ENCODE measurements at places on chromosomes 5 and 9. TPM values are rescaled to one million over a fixed set of nuclear protein-coding genes. Genes with fewer than 3 reads are reported as not detected.

Gene SUSD3
- 45.9 TPM for total RNA-seq

Gene FGF10
- 13.9 TPM for total RNA-seq

Gene SLC4A9
- not detected for total RNA-seq

Gene GPR151
- not detected for total RNA-seq

Gene TRIM14
- 14.6 TPM for total RNA-seq

Gene C1QTNF3
- 4.0 TPM for total RNA-seq

Gene TLX3
- total RNA-seq: not detected

Gene UBLCP1
- total RNA-seq: 29.5 TPM

Gene TLR4
- total RNA-seq: 31.1 TPM

Gene SH3RF2
- 9.4 TPM for total RNA-seq

Gene MAP1B
- 258 TPM for total RNA-seq

DNA sequence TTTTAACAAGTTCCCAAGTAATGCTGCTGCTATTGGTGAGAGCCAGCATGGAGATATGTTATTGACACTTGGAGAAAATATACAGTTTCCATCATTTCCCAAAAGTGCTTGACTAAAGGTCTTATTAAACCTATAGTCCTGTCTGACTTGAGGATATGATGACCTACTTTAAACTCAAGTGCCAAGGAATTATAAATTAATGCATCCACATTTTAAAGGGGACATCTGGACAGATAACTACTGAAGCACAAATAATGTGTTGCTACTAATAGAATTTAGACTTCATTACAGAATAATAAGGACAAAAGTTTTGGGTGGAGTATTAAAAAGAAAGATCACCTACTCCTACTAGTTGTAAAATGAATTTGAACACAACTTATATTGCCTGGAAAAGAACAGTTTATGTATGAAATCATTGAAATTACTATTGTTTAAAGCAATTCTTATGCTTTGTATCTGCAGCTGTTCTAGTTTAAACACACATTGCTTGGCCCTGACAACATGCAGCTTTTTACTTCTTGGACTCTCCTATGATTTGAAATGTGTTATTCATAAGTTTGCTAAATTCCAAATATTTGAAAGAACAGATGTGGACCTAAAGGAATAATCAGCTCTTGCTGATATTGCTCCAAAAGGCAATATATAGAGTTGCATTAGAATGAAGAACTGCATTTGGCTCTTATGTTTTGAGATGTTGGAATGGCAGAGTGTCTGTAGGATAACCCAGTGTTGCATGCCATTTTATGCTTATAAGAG is 73.4 kb downstream of the SGCD start:
- no peak overlapping the region for H3K4me3 ChIP-seq
- no peaks in the 10 kb centered on the region for H3K36me3 ChIP-seq
- no peak overlapping the region for H3K27ac ChIP-seq
- no peaks in the 10 kb centered on the region for H3K4me1 ChIP-seq
- no peaks in the 10 kb centered on the region for H3K27me3 ChIP-seq

DNA sequence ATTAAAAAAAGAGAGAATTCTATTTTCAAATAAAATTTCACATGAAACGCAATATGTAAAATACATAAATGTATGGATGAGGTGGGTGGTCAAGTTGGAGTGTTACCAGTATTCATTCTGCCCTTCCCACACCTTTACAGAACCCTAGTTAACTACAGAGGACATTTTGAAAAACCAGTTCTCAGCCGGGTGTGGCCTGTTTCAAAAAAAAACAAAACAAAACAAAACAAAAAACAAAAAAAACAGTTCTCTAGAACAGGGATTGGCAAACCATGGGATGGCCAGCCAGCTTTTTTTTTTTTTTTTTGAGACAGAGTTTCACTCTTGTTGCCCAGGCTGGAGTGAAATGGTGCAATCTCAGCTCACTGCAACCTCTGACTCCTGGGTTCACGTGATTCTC is 28.4 kb upstream of the HK3 start:
- DNase-seq: no peak
- H3K27me3 ChIP-seq: no peaks in the 10 kb centered on the region
- H3K4me1 ChIP-seq: no peaks in the 10 kb centered on the region
- H3K4me3 ChIP-seq: no peak overlapping the region
- H3K27ac ChIP-seq: no peak overlapping the region

DNA sequence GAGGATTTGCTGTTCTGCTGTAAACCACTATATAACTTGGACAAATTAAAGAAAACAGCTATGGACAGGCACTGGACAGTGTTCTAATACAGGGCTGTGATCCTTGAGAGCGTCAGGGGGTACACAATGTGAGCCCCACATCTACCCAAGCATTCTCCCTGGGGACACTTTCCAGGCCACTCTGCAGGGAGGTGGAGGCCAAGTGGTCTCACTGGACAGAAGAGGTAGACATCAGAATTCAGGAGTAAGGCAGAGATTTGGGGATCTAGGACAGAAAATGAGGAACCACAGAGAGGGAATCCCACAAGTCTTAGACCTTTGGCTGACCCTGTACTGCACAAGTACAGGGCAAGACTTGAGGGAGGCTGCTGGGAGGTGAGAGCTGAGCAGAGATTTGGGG is 3.8 kb upstream of the IGFBPL1 start:
- no peak overlapping the region for H3K4me3 ChIP-seq
- H3K36me3 ChIP-seq: no peaks in the 10 kb centered on the region
- H3K27ac ChIP-seq: no peak overlapping the region
- no peak for DNase-seq

GRCh38 chr9:87786423-87786822 is 60.5 kb downstream of the CTSL start:
- no peak overlapping the region for H3K27ac ChIP-seq
- H3K4me1 ChIP-seq: no peaks in the 10 kb centered on the region
- H3K4me3 ChIP-seq: no peak overlapping the region
- no peaks in the 10 kb centered on the region for H3K36me3 ChIP-seq
- no peak for DNase-seq

- H3K27ac ChIP-seq: peak overlapping the region; percentile 94
- H3K4me3 ChIP-seq: peak overlapping the region; percentile 98
- H3K4me1 ChIP-seq: peaks cover 18% of the 10 kb centered on the region
- no peak for DNase-seq
These were observed 561 bp downstream of the SEC61B start for GRCh38 chr9:99222416-99223270.

DNA sequence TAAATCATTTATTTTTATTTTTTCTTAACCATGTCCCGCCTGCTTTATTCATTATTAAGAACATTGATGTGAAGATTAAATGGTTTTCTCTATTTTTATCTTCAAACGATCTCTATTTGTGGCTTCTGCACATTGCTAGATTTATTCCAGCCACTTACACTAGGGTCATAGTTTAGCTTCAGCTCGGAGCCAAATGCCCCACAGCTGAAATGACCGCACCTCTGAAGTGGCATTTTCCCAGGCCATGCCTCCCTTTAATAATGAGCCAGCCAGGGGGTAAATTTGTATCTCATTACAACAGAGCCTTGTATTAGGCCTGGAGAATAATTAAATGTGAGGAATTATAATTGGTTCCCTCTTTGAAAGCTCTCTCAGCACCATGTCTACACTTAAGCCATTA is 89.4 kb downstream of the DOCK8 start:
- H3K4me1 ChIP-seq: no peaks in the 10 kb centered on the region
- no peak overlapping the region for H3K4me3 ChIP-seq
- DNase-seq: peak; percentile 60
- peak overlapping the region; percentile 92 for H3K27ac ChIP-seq
- H3K27me3 ChIP-seq: no peaks in the 10 kb centered on the region

- no peaks in the 10 kb centered on the region for H3K27me3 ChIP-seq
- no peak overlapping the region for H3K27ac ChIP-seq
- DNase-seq: no peak
- H3K4me1 ChIP-seq: no peaks in the 10 kb centered on the region
- no peaks in the 10 kb centered on the region for H3K36me3 ChIP-seq
These were observed 4.6 kb downstream of the ISOC1 start for GRCh38 chr5:129099184-129099569.

DNA sequence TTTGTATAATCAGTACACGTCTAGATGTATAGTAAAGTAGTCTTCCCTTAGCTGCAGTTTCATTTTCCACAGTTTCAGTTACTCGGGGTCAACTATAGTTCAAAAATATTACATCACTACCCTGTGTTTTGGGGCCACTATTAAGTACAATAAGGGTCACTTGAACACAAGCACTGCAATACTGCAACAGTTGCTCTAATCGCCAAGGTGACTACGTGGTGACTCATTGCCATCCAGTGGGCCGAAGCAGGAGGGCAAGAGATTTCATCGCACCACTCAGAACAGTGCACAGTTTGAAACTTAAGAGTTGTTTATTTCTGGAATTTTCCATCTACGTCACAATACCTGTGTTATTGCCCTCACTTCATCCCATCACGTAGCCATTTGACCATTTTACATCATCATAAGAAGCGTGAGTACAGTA is at the start of gene ARL14EPL:
Gene ARL14EPL, plus strand, starts transcription at position 379 of the 424 bp plus-strand sequence. CDS start 18,994 bp downstream, outside the sequence.
- H3K27me3 ChIP-seq: no peaks in the 10 kb centered on the region
- H3K27ac ChIP-seq: no peak within 1 kb of the TSS
- H3K4me3 ChIP-seq: no peak within 1 kb of the TSS
- no peaks in the 10 kb centered on the region for H3K4me1 ChIP-seq

DNA sequence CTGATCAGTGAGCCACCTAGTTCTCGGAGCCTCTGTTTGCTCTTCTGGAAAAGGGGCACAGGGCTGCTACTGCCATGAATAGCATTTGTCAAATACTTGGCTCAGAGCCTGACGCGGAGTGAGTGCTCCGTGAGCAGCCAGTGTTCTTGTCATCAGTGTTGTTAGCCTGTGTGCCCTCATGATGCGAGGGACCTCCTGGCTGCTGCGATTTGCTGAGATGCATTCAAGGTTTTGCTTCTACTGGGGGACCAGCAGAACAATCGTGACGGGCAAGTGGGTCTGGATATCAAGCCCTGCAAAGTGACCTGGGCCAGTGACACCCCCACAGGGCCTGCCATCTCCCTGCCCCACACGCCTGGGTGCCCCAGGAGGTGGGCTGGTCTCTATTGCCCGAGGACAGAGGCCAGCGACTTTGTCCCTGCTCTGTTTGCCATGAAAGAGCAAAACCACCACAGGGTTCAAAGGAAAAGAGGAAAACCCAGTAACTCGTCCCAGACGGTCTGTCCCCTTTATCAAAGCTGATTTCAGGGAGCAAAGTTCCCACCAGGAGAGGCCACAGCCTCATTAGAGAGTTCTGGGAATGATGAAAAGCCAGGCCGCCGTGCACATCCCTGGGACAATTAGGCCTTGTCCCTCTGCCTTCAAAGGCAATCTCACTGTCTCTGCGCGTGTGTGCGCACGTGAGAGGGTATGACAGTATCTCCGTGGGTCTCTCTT is 86.5 kb upstream of the LMX1B start:
- H3K4me3 ChIP-seq: no peak overlapping the region
- no peaks in the 10 kb centered on the region for H3K36me3 ChIP-seq
- no peak overlapping the region for H3K27ac ChIP-seq
- no peak for DNase-seq

GRCh38 chr5:10756549-10756948 is 4.5 kb downstream of the DAP start:
- H3K4me1 ChIP-seq: no peaks in the 10 kb centered on the region
- no peaks in the 10 kb centered on the region for H3K27me3 ChIP-seq
- no peaks in the 10 kb centered on the region for H3K36me3 ChIP-seq
- no peak overlapping the region for H3K4me3 ChIP-seq

DNA sequence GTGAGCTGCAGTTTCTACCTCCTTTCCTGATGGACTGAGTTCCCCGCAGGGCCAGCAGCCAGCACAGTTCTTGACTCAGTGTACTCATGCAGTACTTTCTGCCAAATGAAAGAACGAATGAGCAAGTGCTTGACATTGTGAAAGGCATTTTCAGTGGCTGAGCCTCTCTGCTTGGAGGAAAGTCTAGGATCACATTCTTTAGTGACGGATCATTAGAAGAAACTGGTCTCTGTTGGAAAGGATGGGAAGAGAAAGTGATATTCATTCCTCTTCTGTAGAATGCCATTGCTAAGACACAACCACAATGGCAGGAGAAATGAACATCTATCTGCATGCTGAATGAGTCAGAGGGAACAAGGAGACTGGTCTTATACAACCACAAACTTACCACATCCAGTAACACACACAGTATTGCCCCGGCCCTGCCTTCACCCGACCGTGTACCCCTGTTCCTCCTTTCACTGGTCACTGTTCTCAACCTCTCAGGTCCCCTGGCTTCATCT is 206.9 kb downstream of the CRB2 start:
- H3K4me1 ChIP-seq: no peaks in the 10 kb centered on the region
- no peak for DNase-seq
- no peaks in the 10 kb centered on the region for H3K27me3 ChIP-seq
- no peak overlapping the region for H3K27ac ChIP-seq
